ENCODE measurements at places on chromosomes 4 and X.

- DNase-seq, result no peak
Measured at GRCh38 chrX:23317799-23318724, 16.6 kb upstream of the PTCHD1 start.

DNA sequence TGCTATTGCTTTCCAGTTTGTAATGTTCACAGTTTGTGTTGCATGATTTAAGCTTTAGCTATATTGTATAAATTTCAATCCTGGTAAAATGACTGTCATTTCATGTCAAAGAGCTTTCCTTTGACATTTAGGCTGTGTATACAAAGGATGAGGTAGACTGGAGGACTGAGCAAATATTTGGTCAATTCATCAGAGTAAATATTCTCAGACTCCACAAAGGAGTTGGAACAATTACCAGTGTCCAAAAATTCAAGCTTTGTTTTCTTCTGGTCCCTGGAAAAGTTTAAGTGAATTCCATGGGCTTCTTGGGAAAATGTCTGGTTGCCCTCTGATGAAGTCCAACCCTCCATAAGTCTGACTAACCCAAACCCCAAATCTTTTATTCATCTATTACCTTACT is 682.4 kb downstream of the DACH2 start:
- DNase-seq, result no peak

- DNase-seq, result no peak
Measured at GRCh38 chr4:145739845-145740244, 59.9 kb downstream of the C4orf51 start.

- DNase-seq, result no peak
Measured at GRCh38 chr4:113292371-113293042, 243.1 kb downstream of the ANK2 start.

DNA sequence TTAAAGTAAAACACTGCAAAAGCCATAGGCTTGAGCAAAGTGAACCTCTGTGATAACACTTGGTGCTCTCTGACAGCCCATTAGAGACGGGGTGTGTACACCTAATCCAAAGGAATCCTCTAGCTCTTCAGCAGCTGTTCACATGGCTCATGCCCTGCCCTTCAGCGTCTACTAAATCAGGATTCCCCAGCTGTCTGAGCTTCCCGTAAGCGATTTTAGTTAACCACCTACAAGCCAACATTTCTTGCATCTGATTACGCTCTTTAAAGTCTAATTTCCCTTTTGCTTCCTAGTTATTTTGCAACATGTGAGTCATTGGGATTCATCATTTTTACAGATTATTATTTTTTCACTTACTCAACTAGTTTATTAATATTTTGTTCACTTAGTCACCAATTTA is 6.5 kb downstream of the DMD start:
- no peak for DNase-seq

- DNase-seq, result no peak
Measured at GRCh38 chr4:24965627-24966026, 52.8 kb upstream of the CCDC149 start.

DNA sequence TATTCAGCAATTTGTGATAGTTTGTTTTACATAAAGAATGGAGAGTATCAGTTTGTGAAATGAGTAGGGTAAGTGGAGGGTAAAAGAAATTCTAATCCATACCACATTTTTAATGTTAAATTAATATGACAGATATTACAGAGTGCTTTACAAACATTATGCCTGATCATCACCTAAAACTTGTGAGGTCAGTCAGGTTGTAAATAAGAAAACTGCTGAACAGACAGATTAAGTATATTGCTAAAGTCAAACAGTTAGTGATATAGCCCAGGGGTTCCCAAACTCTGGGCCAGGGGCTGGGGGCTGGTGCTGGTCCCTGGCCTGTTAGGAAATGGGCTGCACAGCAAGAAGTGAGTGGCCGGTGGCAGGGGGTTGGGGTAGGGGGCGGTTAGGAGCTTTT is 273.6 kb downstream of the TRAM1L1 start:
- DNase-seq, result no peak

- DNase-seq, result no peak
Measured at GRCh38 chrX:4484266-4484665, 770.8 kb upstream of the PRKX start.

GRCh38 chr4:91958596-91958995 is 345.2 kb upstream of the GRID2 start:
- DNase-seq, result no peak

GRCh38 chrX:44130189-44130588 is 157.0 kb upstream of the NDP start:
- DNase-seq, result no peak

DNA sequence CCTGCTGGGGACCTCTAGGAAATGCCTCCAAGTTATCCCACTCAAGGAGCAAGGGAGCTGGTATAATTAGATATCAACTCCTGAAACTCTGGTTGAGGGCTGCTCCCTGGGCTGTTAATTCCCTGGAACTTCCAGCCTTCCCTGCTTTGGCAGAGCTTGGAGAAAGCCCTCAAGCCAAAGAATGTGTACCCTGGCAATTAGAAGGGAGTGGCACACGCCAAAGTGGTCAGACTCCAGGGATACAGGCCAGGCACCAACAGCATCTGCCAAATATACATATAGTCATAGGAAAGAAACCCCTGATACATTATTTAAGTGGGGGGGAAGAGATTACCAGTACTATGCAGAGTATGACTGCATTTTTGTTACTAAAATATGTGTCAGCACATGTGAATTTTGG is 616.8 kb downstream of the BCOR start:
- no peak for DNase-seq

DNA sequence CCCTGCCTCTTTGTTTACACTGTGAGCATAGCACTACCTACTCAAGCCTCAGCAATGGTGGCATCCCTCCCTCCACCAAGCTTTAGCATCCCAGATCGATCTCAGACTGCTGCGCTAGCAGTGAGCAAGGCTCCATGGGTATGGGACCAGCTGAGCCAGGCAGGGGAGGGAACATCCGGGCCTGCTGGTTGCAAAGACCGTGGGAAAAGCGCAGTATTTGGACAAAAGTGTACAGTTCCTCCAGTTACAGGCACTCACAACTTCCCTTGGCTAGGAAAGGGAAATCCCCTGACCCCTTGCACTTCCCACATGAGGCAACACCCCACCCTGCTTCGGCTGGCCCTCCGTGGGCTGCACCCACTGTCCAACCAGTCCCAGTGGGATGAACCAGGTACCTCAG is 26.5 kb downstream of the EGF start:
- no peak for DNase-seq

DNA sequence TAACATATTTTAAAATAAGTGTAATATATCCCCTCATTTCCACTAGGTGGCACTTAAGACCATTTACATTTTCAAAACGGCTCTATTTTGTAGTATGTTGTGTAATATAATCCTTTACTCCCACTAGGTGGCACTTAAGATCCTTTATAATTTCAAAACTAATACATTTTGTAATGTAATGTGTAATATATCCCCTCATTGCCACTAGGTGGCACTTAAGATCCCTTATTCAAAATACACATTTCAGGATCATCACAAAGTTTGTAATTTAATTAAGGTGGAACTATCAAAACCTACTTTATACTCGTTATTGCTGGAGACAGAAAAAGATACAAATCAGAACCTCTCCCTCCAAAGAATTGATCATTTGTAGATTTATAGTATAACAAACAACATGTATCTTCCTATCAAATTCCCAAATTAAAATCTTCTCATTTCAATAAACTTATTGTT is 132.5 kb downstream of the ARHGAP6 start:
- no peak for DNase-seq

GRCh38 chr4:178689926-178690325 is 1247.7 kb upstream of the AGA start:
- no peak for DNase-seq

DNA sequence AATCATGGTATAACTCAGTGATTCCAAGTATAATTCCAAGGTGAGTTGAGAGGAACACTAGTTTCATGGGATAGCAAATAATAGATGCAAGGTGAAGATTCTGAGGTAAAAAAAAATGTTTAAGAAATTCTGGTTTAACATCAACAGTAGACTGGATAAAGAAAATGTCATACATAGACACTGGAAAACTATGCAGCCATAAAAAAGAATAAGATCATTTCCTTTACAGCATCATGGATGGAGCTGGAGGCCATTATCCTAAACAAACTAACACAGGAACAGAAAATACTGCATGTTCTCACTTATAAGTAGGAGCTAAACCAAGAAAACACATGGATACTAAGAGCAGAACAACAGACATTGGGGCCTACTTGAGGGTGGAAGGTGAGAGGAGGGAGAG is 54.6 kb upstream of the LEF1 start:
- no peak for DNase-seq

- DNase-seq, result no peak
Measured at GRCh38 chrX:42818151-42818921, 40.4 kb upstream of the PPP1R2C start.

DNA sequence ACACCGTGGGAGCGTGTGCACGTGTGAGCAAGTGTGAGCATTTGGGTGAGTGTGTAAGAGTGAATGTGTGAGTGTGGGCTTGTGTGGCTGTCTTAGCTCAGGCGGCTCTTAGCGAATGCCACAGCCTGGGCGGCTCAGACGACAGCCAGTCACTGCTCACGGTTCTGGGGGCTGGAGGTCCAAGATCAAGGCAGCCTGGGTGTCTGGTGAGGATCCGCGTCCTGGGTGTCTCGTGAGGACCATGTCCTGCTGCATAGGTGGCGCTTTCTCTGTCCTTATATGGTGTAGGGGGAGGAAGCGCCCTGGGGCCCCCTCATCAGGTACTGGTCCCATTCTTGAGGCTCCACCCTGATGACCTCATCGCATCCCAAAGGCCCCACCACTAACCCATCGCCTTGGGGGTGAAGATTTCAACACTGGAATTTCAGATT is 4.5 kb downstream of the DOK7 start:
- DNase-seq, result no peak

GRCh38 chr4:185915817-185916216 is 103.8 kb upstream of the SORBS2 start:
- no peak for DNase-seq

GRCh38 chr4:104465201-104465600 is 29.5 kb downstream of the CXXC4 start:
- no peak for DNase-seq

DNA sequence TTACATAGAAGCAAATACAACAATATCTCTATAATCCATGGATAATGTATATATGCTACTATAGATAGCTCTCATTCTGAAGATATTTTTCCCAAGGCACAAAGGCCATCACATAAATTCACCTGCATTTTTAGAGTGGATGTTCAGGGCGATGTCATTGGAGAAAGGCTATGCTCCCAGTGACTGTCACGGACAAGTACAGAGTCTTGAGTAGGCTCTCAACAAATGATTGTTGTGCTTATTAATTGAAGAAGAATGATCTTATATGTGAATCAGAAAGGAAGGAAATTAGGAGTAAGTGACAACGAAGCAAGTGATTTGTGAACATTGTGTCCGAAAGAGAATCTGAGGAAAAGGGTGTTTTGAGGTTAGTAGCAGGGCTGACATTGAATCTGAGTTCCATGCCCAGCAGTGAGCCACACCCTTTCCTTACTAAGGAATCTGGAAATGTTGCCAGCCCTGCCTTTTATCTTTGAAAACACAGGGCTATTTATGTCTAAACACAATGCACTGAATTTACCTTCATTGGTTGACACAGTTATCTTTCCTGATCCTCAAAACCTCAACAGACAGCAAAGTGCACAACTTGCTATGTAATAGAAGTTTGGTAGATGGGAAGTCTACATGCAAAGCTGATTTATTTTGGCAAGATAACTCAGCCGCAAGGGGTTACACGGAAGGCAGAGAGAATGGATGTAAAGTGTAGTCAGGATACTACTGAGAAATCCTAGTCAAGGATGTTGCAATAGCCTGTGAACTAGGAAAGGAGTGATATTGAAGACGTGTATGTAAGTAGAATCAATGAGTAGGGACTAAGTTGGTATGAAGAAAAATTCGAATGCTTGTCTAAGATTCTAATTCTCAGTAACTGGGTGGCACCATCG is 50.4 kb downstream of the SORBS2 start:
- DNase-seq, result no peak

GRCh38 chr4:8836664-8837171 is 34.9 kb downstream of the HMX1 start:
- no peak for DNase-seq

DNA sequence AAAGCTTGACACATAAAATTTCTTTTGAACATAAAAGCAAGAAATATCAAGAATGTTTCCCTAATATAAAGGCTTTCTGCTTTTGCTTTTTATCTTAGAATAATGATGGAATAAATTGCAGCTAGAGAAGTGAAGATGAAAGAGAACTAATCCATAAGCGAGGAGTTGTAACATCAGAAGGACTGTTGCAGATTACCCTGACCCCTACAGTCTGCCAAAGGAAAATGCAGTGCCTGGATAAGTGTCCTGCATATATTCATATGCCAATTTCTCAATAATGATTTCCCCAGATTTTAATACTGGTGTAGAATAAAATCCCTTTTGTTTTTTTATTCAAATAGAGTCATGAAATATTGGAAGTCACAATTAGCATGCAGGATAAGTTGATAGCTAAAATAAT is 115.9 kb downstream of the MAGEC2 start:
- no peak for DNase-seq

DNA sequence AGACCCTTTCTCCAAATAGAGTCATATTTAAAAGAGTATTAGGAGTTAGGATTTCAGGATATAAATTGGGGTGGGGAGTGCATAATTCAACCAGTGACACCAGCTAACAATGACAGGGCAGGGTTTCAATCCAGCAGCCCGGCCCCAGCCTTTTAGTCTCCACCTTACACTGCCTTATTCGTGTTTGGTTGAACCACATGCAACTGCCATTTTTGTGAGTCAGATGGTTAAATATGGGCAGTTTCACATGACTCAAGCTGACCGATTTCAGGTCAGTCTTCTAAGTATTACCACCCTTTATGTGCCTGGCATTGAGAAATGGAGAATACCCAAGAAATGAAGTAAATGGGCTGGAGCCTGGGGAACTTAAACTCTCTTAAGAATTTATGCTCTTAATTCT is 102.8 kb downstream of the STOX2 start:
- no peak for DNase-seq

- DNase-seq, result no peak
Measured at GRCh38 chr4:60809486-60809800, 390.7 kb upstream of the ADGRL3 start.

DNA sequence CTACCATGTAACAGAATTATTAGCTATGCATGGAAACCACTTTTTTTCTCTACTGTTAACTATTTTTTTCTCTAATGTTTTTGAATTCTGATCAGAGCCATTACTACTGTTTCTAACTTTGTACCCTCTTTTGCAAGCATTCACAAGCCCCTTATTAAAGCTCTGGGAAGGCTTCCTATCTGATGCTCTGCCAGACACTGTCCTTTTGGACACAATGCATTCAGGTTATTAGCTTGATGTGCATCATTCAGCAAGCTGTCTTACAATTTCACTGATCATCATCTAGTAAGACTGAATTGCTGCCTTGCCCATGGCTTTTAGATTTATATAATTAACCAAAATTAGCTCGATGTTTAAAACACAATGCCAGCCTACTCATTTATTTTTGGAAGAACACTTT is 155.1 kb downstream of the NR3C2 start:
- DNase-seq, result no peak

GRCh38 chr4:145829629-145830395 is 108.8 kb downstream of the ZNF827 start:
- no peak for DNase-seq
